ENCODE measurements at places on chromosomes 3 and 15.

DNA sequence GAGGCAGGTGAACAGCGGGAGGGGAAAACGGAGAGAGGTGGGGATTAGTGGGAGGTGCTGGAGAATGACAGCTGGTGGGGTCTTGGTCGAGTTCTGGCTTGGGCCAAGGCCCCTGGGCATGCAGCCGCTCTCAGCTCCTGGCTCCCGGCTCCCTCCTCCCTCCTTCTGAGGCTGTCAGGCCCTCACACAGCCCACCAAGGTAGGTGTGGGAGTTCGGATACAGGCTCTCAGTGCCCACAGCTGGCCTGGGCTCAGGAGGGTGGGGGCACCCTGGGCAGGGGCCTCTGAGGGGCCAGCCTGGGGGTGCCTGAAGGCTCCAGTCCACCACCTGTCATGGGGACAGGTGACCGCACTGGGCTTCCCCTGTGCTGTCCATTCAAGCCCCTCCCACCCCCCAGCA, 39.9 kb downstream of the PLXNA1 start:
- DNase-seq: no peak

DNA sequence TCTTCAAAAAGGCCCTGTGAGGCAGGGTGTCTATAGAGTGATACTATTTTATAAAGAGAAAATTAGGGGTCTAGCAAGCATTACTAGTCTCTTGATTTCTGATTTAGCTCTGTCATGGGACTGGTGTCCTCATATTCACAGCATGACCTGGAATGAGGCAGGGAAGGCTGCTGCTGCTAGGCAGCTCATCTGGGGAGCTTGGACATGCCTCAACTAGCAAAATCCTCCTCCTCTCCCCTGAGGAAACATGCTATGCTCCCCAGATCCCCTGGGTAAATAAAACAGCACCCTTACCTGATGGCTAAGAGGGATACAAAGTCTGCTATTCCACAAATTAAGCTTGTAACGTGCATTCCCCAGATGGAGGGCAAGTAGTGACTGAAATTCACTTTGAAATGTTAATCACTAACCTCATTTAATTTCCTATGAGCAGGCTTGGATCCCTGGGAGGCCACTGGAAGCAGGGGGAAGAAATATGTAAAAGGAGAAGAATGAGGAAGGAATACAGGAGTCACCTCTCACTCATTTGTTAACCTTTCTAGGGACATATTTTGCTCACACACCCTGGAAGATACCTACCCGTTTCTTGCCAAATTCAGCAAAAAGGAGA, 709.4 kb downstream of the SQOR start:
- no peak for DNase-seq

GRCh38 chr3:155370764-155371503, 77.5 kb upstream of the STRIT1 start:
- DNase-seq: no peak

DNA sequence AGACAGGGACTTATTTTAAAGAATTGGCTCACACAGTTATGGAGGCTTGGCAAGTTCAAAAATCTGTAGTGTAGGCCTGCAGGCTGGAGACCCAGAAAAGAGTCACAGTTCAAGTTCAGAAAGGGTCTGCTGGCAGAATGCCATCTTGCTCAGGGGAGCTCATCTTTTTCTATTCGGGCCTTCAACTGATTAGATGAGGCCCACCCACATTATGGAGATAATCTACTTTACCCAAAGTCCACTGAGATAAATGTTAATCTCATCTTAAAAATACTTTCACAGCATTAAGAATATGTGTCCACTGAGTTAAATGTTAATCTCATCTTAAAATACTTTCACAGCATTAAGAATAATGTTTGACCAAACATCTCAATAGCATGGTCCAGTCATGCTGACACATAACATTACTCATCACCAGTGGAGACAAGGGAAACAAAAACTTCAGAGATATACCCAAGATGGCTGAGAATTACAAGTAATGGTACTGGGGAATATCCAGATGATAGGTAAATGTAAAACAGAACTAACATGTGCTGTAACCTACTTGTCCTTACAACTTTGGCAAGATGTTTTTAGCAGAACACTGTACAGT, 74.3 kb upstream of the STAC start:
- DNase-seq: no peak

GRCh38 chr3:130900959-130901358, 7.1 kb downstream of the ATP2C1 start:
- no peak for DNase-seq

DNA sequence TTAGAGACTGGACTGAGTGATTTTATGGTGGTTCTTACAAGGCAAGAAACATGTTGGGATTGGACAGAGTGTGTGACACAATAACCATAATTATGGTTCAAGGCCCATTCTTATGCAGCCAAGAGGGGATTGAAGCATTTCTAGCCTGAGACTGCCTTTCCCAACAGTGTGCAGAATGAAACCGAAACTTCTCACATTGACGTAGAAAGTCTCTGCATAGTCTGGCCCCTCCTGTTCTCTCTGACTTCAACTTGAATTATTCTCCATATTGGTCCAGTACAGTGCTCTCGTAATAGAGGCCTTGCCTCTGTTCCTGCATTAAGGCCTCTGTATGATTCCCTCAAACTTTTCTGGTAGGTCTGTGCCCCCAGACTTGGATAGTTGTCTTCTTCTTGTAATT, 138.3 kb downstream of the DIPK2A start:
- DNase-seq: no peak

- no peak for DNase-seq
These were observed 108.9 kb upstream of the TSC22D2 start for GRCh38 chr3:150299201-150299600.

DNA sequence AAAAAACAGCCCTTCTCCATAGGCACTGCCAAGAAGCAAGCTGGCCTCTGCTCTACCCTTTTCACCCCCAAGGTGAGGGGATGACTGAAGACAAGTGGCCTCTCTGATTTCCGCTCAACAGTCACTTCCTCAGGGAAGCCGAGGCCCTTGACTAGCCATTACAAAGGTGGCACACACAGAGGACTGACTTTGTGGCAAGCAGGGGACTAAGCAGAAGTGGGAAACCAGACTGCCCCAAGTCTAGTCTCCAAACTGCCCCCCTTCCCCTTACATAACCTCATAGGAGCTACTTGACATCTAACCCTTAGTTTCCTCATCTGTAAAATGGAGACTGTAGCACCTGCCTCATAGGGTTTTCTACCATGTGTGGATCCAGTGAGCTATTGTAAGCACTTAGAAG, 118.9 kb downstream of the FOXP1 start:
- DNase-seq: no peak

DNA sequence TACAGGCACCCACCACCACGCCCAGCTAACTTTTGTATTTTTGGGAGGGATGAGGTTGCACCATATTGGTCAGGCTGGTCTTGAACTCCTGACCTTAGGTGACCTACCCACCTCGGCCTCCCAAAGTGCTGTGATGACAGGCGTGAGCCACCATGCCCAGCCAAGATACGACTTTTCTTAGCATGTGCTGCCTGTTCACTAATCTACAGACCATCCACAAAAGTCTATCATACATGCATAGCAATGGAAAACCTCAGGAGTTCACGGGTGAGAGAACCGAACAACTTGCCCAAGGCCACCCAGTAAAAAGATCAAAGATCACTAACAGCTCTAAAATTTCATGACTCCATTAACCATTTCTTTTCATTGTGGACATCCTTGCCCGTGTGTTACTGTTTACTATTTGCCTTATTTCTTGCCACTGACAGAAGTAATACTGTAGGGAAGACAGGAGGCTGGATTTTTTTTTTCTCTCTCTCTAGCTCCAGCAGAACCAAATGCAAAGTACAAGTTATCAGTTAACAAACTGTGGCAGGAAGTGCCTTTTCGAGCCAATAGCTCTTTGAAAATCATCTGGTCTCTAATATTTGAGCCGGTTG, 92.3 kb downstream of the FOXP1 start:
- DNase-seq: no peak

DNA sequence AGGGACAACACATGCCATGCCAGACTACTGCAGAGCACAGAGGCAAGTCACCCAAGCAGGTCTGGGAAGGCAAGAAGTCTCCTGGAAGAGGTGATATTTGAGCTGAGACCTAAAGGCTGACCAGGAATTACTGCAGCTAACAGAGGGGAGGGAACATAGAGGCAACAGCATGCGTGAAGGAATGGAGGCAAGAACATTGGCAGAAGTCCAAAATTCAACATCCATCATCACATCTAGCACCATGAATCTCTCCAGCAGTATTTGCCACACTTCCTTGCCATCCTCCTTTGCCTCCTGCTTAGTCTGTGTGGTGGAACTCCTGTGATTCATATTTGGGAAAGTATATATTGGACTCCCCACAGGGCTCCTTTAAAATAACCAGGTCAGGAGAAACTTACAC, 870 bp upstream of the TSEN2 start:
- no peak for DNase-seq

DNA sequence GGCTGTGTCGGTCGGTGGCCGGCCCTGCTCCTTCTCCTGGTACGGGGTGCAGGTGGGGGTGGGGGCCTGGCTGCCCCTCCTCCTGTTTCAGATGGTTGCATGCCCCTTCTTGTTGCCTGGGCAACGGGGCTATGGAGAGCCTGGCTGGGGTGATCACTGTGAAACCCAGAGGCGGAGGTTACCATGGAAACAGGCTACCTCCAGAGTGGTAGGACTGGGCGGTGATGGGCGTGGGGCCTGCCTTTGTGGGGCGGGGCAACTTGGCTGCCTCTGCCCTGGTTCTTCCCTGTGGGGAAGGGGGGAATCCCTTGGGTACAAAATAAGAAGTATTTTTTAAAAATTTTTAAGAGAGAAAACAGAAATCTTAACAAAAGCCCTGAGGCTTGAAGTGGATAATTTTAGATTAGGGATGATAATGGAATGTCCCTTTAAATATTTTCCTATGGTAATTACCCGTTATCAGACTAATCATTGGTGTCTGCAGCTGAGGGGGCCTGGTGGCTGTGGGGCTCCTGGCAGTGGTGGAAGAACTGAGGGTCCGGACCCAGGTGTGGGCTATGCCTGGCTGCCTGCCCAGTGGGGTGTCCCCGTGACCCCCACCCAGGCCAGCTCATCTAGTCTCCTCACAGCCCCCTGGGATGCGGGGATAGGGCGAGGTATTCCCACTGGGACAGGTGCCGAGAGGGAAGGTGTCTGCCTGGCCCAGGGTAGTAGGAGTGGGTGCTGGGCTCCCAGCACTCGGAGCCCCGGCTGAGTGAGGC, 32.5 kb downstream of the PLXNA1 start:
- DNase-seq: no peak

DNA sequence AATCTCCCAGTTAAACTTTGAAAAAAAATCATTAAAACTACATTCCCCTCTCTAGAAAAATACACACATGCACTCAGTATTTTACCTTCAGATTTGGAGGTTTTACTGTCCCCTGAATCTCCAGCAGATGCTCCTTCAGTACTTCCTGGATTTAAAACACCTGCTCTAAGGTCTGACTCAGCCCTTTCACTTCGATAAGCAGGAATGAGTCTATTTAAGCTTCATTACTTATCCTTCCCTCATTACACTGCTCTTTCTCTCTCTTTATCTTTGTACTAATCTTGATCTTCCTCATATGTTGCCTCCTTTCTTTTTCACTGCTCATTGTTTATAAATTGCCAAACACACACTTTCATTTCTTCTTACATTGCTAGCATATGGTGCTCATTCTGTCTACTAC, 443.9 kb downstream of the DIPK2A start:
- DNase-seq: no peak
